ENCODE measurements at places on chromosomes 1 and 21. TPM values are rescaled to one million over a fixed set of nuclear protein-coding genes. Genes with fewer than 3 reads are reported as not detected.

TESK2 gene
- 1.6 TPM for total RNA-seq

PLA2G2A gene
- total RNA-seq, result not detected

DSCAM gene
- under 0.01 TPM for total RNA-seq

FASLG gene
- not detected for total RNA-seq

TENT5C gene
- total RNA-seq, result 0.08 TPM

MAP3K21 gene
- 0.78 TPM for total RNA-seq

MAP1LC3C gene
- not detected for total RNA-seq

USH2A gene
- not detected for total RNA-seq

EIF4G3 gene
- 27.8 TPM for total RNA-seq

ERG gene
- 0.32 TPM for total RNA-seq
